ENCODE measurements at places on chromosomes 3 and 15. TPM values are rescaled to one million over a fixed set of nuclear protein-coding genes. Genes with fewer than 3 reads are reported as not detected.

Gene SRGAP3
- total RNA-seq: 0.78 TPM

- no peaks in the 10 kb centered on the region for H3K36me3 ChIP-seq
- no peaks in the 10 kb centered on the region for H3K27me3 ChIP-seq
- H3K4me1 ChIP-seq: peaks cover 25% of the 10 kb centered on the region
- DNase-seq: no peak
- H3K27ac ChIP-seq: no peak overlapping the region
- H3K4me3 ChIP-seq: no peak overlapping the region
These were observed 83.9 kb downstream of the CD47 start for GRCh38 chr3:108006881-108007331.

Gene NEO1
- total RNA-seq: 28.3 TPM

DNA sequence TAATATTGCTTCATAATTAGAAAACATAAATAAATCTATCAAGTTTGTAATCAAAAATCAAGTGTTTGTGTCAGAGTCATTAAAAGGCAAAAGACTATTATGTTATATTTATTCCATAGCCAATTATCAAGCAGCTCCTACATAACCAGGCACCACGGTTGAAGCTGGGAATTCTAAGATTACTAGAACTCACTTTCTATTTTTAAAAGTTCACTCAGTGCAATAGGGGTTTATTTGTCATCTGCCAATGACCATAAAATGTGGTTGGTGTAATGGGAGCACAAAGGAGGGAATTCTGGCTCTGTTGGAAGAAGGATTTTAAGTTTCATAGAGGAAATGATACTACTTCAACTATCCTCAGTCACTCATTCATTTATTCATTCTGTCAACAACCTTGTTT is 57.7 kb downstream of the TRIM69 start:
- no peaks in the 10 kb centered on the region for H3K27me3 ChIP-seq
- no peaks in the 10 kb centered on the region for H3K36me3 ChIP-seq
- no peak overlapping the region for H3K4me3 ChIP-seq
- no peaks in the 10 kb centered on the region for H3K4me1 ChIP-seq
- no peak overlapping the region for H3K27ac ChIP-seq

Gene TEX9
- total RNA-seq: 0.16 TPM

Gene DPPA4
- not detected for total RNA-seq

- H3K4me1 ChIP-seq: no peaks in the 10 kb centered on the region
- no peak overlapping the region for H3K4me3 ChIP-seq
- H3K36me3 ChIP-seq: no peaks in the 10 kb centered on the region
- H3K27me3 ChIP-seq: no peaks in the 10 kb centered on the region
These were observed 307.0 kb downstream of the EPHA6 start for GRCh38 chr3:97121386-97121785.

Gene MYRIP
- total RNA-seq: 0.11 TPM

- no peak for DNase-seq
- H3K36me3 ChIP-seq: peaks cover 13% of the 10 kb centered on the region
- H3K27ac ChIP-seq: peak overlapping the region; percentile 16
- H3K27me3 ChIP-seq: no peaks in the 10 kb centered on the region
- H3K4me3 ChIP-seq: peak overlapping the region; percentile 67
- peaks cover 10% of the 10 kb centered on the region for H3K4me1 ChIP-seq
These were observed 400 bp downstream of the RAB43 start for GRCh38 chr3:129121016-129121791.

DNA sequence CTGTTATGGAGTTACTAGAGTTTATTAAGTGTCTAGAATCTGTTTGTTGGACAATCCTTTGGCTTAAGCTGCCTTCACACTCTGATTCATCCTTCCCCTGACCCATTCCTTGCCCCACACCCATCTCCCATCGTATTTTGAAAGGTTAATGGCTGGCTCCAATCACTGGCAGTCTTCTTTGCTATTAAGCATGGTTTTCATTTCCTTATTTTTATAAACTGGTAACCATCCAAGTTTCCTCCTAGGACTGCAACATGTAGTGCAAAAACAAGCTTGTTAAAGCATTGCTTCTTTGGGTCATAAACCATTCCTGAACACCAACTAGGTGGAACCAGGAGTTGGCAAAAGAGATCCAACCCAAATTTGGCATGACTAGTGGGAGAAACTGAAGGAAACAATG is 148.4 kb downstream of the DTWD1 start:
- H3K27me3 ChIP-seq: no peaks in the 10 kb centered on the region
- DNase-seq: no peak
- H3K27ac ChIP-seq: no peak overlapping the region
- no peaks in the 10 kb centered on the region for H3K36me3 ChIP-seq

DNA sequence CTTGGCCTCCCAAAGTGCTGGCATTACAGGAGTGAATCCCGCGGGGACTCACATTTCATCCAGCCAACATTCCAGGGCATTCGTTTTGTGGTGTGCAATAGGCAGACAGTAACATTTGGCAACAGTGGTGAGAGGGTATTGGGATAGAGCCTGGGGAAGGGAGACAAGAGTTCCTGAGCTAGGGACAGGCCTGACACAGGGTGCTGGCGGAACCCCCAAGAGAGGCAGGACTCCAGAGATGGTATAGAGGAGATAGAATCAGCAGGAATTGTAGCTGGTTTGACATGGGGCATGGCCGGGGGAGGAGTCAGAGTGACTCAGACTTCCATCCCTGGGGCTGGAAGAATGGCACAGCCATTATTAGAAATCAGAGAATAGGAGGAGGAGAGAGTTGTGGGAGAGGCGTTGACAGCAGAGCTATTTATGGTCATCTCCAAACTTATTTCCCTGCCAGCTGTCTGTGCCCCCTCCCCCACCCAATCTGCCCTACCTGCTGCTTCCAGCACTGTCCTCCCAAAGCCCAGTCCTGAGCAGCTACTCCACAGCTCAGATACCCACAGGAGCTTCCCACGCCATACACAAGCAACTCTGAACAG is 4.4 kb upstream of the IDH2 start:
- peaks cover 6% of the 10 kb centered on the region for H3K36me3 ChIP-seq
- DNase-seq: peak; percentile 68
- no peaks in the 10 kb centered on the region for H3K27me3 ChIP-seq
- no peak overlapping the region for H3K27ac ChIP-seq
- no peak overlapping the region for H3K4me3 ChIP-seq

GRCh38 chr3:152970851-152971250 is 135.9 kb downstream of the P2RY1 start:
- no peak for DNase-seq
- peak overlapping the region; percentile 37 for H3K27ac ChIP-seq
- peaks cover 27% of the 10 kb centered on the region for H3K4me1 ChIP-seq
- H3K36me3 ChIP-seq: no peaks in the 10 kb centered on the region
- no peak overlapping the region for H3K4me3 ChIP-seq

GRCh38 chr3:21839592-21839991 is 88.6 kb upstream of the ZNF385D start:
- DNase-seq: no peak
- H3K4me3 ChIP-seq: no peak overlapping the region
- no peak overlapping the region for H3K27ac ChIP-seq
- no peaks in the 10 kb centered on the region for H3K27me3 ChIP-seq

Gene NMNAT3
- not detected for total RNA-seq

DNA sequence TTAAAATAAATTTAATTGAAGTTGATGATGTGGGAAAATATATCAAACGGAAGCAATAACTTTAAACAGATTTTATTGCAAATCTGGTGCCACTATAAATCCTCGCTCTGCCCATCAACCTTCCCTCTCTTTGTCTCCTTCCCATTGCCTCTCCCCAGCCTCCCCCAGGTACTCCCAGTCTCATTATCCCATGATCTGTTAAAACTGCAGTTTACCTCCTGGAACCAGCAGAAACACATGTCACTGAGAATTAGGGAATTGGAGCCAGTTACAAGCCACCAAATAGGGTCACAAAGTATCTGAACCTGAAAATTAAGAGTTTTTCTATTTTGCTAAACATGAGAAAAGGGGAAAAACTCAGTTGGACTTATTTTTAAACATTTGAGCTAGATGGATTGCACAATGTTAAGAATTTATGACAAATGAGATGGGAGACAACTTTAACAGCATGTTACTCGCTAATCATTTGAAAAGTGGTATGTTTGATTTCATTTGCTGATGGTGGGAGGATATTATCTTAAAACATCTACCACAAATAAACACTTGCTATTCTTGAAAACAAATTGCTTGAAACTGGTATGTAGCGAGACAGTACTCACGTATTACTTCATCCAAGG is 2.4 kb downstream of the PLCH1 start:
- no peak overlapping the region for H3K4me3 ChIP-seq
- no peak for DNase-seq
- H3K27me3 ChIP-seq: no peaks in the 10 kb centered on the region
- no peak overlapping the region for H3K27ac ChIP-seq
- H3K4me1 ChIP-seq: peaks cover 27% of the 10 kb centered on the region

Gene TMC3
- total RNA-seq: not detected

GRCh38 chr3:50574444-50574831 is 5.1 kb downstream of the HEMK1 start:
- H3K27me3 ChIP-seq: no peaks in the 10 kb centered on the region
- peaks cover 10% of the 10 kb centered on the region for H3K36me3 ChIP-seq
- no peak overlapping the region for H3K4me3 ChIP-seq
- peaks cover 7% of the 10 kb centered on the region for H3K4me1 ChIP-seq
- no peak for DNase-seq
- H3K27ac ChIP-seq: no peak overlapping the region

Gene GOLGA8S
- 0.05 TPM for total RNA-seq

Gene PXYLP1
- total RNA-seq: 3.0 TPM

DNA sequence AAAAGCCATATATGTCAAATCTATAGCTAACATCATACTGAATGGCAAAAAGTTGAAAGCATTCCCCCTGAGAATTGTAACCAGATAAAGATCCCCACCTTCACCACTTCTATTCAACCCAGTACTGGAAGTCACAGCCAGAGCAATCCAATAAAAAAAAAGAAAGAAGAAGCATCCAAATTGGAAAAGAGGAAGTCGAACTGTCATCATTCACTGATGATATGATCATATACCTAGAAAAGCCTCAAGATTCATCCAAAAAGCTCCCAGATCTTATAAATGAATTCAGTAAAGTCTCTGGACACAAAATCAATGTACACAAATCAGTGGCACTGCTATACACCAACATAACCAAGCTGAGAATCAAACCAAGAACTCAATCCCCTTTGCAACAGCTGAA is 97.4 kb downstream of the CBLB start:
- H3K27ac ChIP-seq: no peak overlapping the region
- no peak overlapping the region for H3K4me3 ChIP-seq
- no peak for DNase-seq
- H3K27me3 ChIP-seq: no peaks in the 10 kb centered on the region

GRCh38 chr15:74530771-74531143 is 10.3 kb upstream of the ARID3B start:
- H3K27ac ChIP-seq: peak overlapping the region; percentile 57
- DNase-seq: no peak
- H3K27me3 ChIP-seq: no peaks in the 10 kb centered on the region
- H3K36me3 ChIP-seq: no peaks in the 10 kb centered on the region

GRCh38 chr3:63896332-63897030 is 15.7 kb downstream of the SCAANT1 start:
- no peaks in the 10 kb centered on the region for H3K27me3 ChIP-seq
- H3K36me3 ChIP-seq: peaks cover 21% of the 10 kb centered on the region
- no peak overlapping the region for H3K4me3 ChIP-seq
- no peak overlapping the region for H3K27ac ChIP-seq

Gene TEX55
- not detected for total RNA-seq

Gene PLA1A
- 0.16 TPM for total RNA-seq

DNA sequence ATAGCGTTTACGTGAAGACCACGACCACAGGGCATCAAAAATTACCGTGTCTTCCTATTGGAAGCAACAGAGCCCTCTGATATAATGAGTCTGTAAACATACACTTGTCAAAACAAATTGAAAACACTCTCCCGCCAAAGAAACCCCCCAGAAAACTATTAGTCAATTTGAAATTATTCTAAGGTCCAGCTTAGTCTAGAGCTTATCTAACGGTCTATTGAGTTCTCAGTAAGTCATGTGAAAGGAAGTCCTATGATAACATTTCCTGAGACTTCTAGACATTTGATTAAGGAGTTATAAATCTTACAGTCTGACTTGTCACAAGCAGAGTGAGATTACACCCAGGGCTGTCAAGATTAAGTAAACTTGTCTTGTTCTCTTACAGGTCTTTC is 356.3 kb downstream of the FOXP1 start:
- no peaks in the 10 kb centered on the region for H3K27me3 ChIP-seq
- peak overlapping the region; percentile 55 for H3K27ac ChIP-seq
- H3K36me3 ChIP-seq: no peaks in the 10 kb centered on the region

Gene CLDN16
- 0.08 TPM for total RNA-seq

Gene CCRL2
- 0.97 TPM for total RNA-seq

DNA sequence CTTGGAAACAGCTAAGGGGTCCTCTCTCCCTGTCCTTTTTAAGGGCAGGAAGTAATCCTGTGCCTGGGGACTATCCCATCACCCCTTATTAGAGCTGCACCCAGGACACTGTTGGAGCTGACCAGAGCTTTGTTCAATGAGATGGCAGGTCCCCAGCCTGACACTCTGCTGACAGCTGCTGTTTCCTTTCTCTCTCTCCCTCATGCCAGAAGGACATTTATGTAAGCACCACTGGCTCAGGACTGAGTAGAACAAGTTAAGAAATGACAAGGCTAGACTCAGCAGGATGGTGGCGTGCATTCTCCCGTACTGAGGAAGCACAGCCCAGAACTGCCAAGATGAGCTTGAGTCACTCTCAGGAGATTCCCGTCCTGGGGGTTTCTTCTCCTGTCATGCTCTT is 17.3 kb downstream of the GJD2 start:
- peaks cover 16% of the 10 kb centered on the region for H3K27me3 ChIP-seq
- H3K27ac ChIP-seq: no peak overlapping the region
- no peaks in the 10 kb centered on the region for H3K4me1 ChIP-seq
- H3K4me3 ChIP-seq: no peak overlapping the region
- H3K36me3 ChIP-seq: no peaks in the 10 kb centered on the region
- DNase-seq: no peak

DNA sequence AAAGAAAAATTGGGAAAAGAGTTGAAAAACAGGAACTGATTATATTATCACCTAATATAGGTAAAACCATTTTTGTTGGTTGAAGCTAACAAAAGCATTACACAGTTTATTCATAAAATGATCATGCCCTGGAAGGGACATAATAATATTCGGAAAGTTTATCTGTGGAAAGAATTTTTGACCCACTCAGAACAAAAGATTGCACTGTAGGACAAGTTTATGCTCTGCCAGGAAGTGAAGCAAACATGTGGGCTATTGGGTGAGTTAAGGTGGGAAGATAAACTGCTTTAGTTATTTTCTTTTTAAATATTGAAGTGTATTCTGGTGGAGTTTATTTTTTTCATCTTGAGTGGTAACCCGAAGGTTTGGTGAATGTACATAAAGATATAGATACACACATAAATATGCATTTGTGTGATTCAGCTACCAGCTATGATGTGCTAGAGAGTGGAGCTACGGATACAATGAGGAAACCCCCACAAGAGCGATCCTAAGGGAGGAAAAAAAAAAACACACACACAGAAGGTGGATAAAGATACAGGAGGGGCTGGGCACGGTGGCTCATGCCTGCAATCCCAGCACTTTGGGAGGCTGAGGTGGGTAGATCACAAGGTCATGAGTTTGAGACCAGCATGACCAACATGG is 506.4 kb upstream of the THBS1 start:
- peaks cover 17% of the 10 kb centered on the region for H3K4me1 ChIP-seq
- no peak overlapping the region for H3K4me3 ChIP-seq
- H3K27ac ChIP-seq: no peak overlapping the region
- no peak for DNase-seq

GRCh38 chr15:32105258-32106241 is 75.2 kb downstream of the CHRNA7 start:
- no peak for DNase-seq
- H3K4me1 ChIP-seq: no peaks in the 10 kb centered on the region
- no peak overlapping the region for H3K27ac ChIP-seq
- no peak overlapping the region for H3K4me3 ChIP-seq

All from SJSA1 (cell line).